ENCODE measurements at places on chromosomes 12 and 14.

DNA sequence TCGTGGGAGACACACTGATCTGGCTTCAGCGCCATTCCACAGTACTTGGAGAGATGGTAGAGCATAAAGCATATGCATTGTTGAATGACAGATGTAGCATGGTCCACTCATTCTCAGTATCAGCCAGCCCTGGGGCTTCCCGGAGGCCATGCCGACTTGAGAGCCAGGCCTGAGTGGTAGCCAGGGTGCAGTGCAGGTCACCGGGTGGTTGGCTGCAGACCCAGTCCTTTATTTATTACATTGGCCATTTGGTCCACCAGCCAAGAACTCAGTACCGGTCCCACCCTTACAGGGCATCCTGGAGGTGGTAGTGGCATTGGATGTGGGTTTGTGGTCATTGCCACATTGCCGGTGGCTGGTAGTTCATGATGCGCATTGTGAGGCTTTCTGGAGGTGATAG lies 121.6 kb upstream of the RTL1 start:
- no peak for DNase-seq

- DNase-seq: no peak
These were observed 2.7 kb upstream of the MYF5 start for GRCh38 chr12:80714055-80714454.

DNA sequence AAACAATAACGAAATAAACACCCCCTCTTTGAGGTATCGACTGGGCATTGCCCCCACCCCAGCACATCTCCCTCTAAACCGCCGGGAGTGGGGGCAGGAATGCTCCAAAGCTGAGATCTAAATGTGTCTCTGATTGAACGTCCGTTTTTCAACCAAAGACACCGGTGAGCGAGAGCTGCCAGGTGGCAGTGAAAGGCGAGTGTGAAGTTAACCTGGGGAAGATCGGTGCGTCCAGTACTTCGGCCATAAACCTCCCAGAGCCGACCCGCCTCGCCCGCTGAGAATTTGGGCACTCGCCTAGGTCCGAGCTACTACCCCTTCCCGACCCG lies 625 bp downstream of the ANGEL1 start:
- peak; percentile 21 for DNase-seq

DNA sequence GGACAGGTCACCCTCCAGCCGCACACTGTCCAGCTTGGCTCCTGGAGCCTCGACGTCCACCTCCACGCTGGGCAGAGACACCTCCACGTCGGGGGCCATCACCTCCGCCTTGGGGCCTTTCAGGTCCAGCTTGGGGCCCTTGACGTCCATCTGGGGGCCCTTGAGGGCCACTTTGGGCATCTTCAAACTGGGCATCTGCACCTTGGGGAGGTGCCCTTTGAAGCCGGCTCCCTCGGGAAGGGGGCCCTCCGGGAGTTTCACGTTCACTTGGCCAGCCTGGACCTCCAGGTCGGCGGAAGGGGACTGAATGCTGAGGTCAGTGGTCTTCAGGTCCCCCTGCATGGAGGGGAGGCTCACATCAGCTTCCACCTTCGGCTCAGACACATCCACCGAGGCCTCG lies 25.3 kb downstream of the PLD4 start:
- DNase-seq: no peak

DNA sequence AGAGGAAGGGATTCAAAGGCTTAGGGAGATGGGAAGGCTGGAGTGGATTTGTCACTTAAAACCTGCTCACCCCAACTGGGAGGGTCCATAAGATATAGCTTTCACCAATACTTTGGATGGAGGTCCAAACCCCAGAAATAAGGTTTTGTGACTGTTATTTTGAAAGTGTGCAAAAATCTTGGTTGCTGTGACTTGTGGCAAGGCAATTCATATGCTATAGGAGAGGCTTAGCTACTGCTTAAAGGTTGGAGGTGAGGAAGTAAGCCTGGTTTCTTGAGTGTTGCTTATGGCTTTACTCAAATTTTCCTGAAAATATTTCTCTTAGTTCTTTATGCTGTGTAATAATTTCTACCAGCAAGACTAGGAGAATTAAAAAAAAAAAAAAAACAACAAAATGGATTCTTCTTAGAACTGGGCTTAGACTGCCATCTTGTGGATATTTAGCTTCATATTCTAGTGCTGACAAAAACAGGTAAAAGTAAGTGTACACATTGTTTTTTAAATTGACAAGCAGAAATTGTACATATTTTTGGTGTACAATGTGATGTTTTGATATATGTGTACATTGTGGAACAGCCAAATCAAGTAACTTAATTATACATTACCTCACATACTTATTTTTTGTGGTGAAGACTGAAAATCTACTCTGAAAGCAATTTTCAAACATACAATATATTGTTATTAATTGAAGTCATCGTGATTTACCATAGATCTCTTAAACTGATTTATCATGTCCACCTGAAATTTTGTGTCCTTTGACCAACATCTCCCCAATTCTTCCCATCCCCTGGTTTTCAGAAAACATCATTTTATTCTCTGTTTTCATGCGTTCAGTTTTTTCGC lies 23.0 kb downstream of the PDE6H start:
- DNase-seq: no peak

GRCh38 chr14:84826294-84826693 lies 703.6 kb upstream of the FLRT2 start:
- no peak for DNase-seq

DNA sequence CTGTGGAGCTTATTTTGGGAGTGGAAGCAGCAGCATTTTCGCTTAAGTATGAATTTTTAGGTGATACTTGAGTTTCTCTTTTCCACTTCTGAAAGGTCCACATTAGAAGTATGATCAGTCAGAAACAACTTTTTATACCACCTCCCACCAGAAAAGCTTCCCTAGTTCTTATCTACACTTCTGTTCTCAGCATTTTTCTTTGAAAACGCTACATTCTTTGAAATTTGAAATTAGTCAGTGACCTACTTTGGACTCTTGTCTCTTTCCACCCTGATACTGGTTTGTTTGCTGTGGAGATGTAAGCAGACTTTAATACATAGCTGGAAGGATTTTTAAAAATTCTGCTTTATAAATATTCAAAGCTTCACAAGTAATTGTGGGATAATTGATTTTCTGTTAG lies 22.2 kb downstream of the PCBP2 start:
- no peak for DNase-seq

DNA sequence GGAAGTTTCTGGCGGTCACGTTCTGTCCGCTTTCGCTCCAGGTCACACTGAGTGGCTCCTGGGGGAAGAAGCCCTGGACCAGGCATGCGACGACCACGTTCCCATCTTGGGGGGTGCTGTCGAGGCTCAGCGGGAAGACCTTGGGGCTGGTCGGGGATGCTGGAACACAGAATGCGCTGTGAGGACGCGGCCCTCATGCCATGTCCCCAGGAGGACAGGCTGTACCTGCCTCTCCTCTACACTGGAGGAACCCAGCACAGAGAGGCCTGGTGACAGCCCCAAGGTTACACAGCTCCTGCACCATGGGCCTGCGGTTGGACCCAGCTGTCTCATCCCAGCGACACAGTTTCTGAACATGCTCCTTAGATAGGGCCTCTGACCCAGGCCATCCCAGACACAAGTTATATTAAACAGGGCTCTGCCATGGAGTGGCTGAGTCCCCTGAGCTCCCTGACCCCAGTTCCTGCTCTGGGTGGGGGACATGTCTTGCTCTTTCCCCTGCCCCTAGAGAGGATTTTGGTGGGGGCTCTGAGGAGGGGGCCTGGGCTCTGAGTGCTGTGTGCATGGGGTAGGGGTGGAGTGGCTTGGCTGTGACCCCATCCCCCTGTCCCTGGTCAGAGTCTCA lies 62.0 kb downstream of the TMEM121 start:
- no peak for DNase-seq

All from activated CD8-positive, alpha-beta T cell treated with anti-CD3 and anti-CD28 coated beads for 36 hours (primary cell).